ENCODE measurements at places on chromosomes 5 and 9.

GRCh38 chr9:97072285-97072776, 33.4 kb upstream of the CTSV start:
- no peak for DNase-seq

GRCh38 chr5:55989860-55990259, 4.9 kb downstream of the IL6ST start:
- DNase-seq = no peak

- DNase-seq = no peak
These were observed 123.7 kb downstream of the EDIL3 start for GRCh38 chr5:84260939-84261338.

- no peak for DNase-seq
These were observed 55.9 kb upstream of the STXBP1 start for GRCh38 chr9:127555840-127556820.

DNA sequence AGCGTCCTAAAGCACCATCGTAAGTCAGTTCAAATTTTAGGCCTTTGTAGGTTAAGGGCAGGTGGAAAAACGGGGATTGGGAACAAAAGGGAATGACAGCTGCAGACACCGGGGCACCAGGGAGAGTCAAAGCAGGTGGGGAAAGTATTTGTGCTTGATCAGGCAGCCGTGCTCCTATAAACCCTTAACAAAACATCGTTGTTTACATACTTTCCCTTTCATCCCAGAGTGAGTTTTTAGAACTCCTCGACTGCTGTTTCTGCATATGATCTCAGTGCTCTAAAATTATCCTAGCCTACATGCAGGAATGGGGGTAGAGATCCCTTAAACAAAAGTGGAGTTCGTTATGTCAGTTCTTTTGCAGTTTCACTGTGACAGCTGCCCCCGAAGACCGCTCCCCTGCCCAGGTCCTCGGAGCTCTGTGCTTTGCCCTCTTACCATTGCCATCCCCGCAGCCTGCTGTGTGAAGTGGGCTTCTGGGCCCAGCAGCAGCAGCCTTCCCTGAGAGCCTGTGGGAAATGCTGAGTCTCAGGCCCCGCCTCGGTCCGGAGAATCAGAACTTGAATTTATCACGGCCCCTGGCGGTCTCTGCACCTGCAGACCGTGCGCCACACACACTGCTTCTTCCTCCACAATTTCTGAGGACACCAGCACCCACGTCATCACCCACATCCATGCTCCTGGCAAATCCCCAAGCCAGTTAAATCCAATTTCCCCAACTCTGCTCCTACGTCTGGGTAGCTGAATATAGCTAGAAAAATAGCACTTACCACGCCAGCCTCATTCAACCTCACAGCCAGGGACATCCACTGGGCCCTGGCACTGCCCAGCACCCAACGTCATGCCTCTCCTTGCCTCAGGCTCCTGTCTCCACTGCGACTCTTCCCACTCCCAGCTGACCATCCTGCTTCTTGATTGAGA, 86.8 kb downstream of the NSUN2 start:
- no peak for DNase-seq

DNA sequence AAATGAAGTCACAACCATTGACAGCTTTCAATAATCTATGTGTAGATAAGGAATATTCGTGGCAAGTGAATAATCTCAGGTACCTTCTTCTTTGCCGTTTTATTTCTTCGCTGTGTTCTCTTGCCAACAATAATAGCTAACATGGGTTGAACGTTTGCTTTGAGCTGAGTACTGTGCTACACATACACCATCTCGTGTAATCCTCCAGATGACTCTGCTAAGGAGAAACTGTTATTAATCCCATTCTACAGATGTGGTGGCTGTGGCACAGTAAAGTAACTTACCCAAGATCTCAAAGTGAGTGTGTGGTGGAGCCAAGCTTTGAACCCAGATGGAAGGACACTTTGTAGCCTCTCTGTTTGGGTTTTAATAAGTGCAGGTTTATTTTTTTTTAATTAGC, 179.7 kb downstream of the C9orf152 start:
- DNase-seq = no peak

GRCh38 chr5:153490118-153491037, at the start of gene GRIA1:
Gene GRIA1 (plus strand): TSS chr5:153490670.
- DNase-seq = no peak

- no peak for DNase-seq
These were observed 58.1 kb downstream of the STARD4 start for GRCh38 chr5:111454198-111454622.

DNA sequence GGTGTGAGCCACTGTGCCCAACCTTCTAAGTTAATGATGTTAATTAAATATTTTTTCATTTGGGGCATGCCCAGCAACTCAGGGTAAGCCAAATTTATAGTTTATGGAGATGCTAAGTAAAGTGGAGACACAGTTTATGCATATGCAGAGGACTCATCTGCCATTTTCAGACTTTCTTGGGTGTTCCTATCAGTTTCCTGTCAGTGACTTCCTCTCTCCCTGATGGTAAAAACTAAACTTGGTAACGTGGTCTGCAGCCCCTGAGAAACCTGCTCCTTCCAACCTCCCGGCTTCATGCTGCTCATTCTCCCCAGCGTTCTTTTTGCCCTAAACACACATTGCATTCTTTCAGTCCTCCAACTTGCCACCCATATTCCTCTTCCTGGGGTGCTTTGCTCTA, 48.4 kb upstream of the TUT7 start:
- DNase-seq = no peak

DNA sequence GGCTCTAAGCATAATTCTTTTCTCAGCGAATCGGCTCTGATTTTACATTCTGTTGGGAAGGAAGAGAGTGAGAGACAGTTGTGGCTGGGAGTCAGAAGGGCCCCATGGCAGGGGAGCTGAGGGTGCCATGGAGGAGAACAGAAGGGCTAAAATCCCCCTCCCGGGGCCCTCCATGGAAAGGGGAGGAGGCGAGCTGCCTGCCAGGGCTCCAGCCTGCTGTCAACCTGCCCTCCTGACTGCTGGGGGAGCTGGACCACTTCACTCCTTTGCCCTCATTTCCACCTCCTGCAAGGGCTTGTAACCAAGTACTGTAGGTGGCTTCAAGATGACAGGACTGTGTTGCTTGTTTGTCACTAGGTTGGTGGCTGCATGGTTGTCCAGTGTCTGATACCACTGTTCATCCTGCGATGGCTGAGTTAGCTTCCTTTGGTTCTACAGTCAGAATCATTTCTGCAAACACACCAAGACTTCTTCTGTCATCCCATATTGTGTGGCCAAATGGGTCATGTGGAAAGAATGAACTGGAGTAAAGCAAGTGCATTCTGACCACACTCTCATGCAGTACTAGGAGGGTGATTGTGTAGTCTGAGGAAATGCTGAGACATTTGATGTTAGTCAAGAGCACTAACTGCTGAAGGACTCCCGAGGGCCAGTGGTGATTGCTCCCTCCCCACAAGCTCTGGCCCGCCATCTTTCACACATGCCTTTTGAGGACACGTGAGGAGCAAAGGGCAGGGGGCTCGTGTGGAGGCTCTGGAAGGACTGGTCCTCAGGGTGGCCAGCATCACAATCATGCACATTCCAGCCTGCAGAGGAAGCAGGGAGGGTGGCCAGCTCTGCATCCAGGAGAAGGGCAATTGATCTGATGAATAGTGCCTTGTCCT, 307.2 kb downstream of the GADD45G start:
- no peak for DNase-seq

- no peak for DNase-seq
These were observed 536 bp upstream of the COMMD10 start for GRCh38 chr5:116084287-116084691.

DNA sequence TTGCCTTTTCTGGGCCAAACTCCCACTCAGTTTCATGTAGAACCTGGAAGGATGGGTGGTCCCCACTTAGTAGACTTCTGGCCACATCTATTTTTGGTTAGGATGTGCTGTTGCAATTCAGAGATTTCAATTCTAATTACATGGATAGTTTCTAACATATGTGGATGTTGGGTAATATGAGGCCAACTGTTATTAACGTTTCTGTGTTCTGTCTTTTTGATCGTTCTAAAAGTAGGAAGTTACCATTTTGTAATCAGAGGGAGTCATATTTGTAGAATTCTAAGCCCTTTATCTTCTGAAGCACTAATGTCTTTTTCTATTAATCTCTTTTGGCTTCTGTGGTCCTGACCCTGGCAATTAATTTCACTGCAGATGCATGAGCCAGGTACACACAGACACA, 141.6 kb upstream of the SPEF2 start:
- DNase-seq = no peak

- DNase-seq = no peak
These were observed 10.7 kb upstream of the SPARC start for GRCh38 chr5:151697452-151697851.

GRCh38 chr5:74293182-74293581, 347.3 kb downstream of the ENC1 start:
- DNase-seq = no peak

GRCh38 chr5:54902791-54903473, 82.5 kb downstream of the ESM1 start:
- no peak for DNase-seq

DNA sequence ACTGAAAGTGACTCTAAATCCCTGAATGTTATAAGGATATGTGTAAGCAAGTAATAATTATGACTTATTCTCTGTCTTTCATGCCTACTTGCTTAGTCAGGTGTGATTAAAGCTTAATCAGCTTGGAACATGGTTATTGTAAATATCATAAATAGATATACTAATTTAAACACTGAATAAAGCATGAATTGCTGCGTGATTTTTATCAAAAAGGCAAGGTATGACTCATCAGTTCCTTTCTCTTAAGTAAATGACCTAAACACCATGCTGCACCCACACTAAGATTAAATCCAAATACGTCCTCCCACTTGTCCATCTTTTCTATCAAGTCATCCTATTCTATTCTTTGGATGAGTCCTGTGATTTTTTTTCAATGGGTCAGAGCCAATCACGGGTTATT, 124.6 kb upstream of the MTAP start:
- no peak for DNase-seq

GRCh38 chr5:54820346-54821134, 164.9 kb downstream of the ESM1 start:
- DNase-seq = no peak

DNA sequence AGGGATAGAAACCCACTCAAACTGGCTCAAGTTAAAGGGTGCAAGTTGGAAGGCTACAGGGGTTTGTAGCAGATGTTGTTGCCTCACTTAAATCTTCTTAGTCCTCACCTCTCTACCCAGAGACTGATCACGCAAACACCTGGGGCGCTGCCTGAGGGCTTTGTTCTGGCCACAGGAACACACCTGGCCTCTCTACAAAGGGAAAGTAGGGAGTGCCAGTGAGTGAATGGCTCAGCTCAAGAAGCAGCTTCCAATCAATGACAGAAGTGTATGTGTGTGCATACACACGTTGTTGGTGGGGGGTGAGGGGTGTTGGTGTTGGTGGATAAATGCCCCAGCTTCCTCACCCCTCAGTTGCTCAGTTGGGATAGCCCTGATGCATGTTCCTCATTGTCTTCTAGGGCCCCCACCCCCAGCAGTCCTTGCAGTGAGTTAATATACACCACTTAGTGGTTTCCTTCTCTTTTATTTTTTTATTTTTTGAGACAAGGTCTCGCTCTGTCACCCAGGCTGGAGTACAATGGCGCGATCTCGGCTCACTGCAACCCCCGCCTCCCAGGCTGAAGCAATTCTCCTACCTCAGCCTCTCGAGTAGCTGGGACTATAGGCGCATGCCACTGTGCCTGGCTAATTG, 30.6 kb upstream of the CTNNA1 start:
- DNase-seq = no peak

- no peak for DNase-seq
These were observed 430.5 kb upstream of the RORB start for GRCh38 chr9:74066605-74067004.

GRCh38 chr5:100898504-100899346, 4.4 kb downstream of the ST8SIA4 start:
- no peak for DNase-seq

DNA sequence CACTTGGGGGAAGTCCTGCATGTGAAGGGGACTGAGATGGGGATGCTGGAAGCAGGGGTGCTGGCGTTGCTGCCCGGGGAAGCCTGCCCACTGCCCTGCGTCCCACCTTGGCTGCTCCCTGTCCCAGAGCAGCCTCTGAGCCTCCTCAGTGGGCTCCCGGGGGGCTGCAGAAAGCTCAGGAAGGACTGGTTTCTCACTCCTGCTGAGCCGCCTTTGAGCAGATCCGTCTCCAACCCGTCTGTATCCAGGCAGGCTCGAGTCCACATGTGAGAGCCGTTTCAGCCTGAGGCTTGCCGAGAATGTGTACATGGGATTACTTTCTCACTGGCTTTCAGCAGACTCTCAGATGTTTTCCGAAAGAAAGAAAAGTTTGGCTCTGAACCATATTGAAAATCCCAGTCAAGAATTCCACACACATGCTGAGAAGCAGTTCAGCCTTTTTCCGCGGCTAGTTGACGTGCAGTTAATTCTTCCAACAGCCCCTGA, 95.3 kb upstream of the COL5A1 start:
- no peak for DNase-seq

DNA sequence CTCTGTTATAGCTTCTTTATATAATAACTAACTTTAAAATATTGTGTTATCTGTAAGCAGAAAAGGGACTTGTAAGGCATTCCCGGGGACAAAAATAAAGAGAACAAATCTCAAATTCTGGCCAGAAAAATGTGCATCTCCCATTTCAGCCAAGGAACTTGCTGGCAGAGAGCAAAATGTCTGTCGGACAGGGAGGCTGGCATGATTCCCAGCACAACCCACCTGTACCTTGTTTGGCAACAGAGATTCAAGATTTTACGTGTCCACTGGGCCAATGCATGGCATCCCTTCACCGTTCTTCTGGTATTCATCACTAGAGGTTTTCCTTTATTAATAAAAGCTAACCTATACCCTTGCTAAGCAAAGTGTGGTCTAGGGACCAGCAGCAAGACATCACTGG, 566.6 kb downstream of the PSAT1 start:
- no peak for DNase-seq

GRCh38 chr5:2764581-2764980, 13.1 kb upstream of the IRX2 start:
- no peak for DNase-seq

DNA sequence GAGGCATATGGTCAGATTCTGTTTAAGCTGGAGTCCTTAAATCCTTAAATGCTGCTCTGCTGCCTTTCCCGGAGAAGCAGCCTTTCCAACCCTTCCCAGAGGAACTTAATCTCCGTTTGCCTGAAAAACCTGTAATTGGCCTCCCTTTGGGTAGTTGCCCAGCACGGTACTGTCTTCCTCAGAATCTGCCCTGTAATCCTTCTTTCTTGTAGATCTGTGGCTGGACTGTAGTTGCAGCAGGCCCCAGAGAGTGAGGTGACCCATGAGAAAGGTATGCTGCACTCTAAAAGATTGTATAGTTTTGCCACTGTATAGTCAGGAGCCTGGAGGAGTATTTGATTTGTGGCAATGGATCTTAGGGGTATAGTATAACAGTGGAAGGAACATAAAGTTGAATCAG, 11.7 kb downstream of the SPIN1 start:
- no peak for DNase-seq

- DNase-seq = no peak
These were observed 14.1 kb downstream of the ROR2 start for GRCh38 chr9:91935805-91936514.

All from mesenteric fat pad (tissue), 1 donor.